ENCODE measurements at places on chromosomes 16 and 17.

DNA sequence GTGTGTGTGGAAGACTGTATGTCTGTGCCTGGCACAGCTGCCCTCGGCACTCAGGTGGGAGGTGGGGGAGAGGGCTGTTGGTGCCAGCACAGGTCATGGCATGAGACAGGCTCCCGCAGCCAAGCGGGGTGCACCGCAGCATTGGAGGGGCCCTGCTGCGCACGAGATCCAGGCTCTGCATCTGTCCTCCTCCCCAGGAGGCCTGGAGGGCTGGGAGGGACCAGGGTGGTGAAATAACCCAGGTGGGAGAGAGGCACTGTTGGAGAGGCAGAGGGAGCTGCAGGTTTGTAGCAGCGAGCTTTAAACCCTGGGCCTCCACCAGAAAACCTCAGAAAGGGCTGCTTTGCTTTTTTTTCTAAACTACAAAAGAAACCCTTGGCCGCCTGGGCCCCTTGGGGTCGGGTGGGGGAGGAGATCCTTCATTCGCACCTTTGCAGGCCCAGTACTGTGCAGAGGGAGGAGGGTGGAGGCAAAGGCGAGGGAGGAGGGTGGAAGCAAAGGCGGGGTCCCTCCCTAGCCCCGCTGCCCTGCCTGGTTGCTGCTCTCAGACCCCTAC lies 241.7 kb downstream of the SEC14L1 start:
- DNase-seq: peak; percentile 37

- DNase-seq: peak; percentile 13
These were observed 14.7 kb upstream of the KLHDC4 start for GRCh38 chr16:87780385-87780989.

GRCh38 chr17:51682115-51682514 lies 421.8 kb downstream of the UTP18 start:
- no peak for DNase-seq

GRCh38 chr17:1197781-1198490 lies 18.2 kb upstream of the ABR start:
- peak; percentile 44 for DNase-seq

DNA sequence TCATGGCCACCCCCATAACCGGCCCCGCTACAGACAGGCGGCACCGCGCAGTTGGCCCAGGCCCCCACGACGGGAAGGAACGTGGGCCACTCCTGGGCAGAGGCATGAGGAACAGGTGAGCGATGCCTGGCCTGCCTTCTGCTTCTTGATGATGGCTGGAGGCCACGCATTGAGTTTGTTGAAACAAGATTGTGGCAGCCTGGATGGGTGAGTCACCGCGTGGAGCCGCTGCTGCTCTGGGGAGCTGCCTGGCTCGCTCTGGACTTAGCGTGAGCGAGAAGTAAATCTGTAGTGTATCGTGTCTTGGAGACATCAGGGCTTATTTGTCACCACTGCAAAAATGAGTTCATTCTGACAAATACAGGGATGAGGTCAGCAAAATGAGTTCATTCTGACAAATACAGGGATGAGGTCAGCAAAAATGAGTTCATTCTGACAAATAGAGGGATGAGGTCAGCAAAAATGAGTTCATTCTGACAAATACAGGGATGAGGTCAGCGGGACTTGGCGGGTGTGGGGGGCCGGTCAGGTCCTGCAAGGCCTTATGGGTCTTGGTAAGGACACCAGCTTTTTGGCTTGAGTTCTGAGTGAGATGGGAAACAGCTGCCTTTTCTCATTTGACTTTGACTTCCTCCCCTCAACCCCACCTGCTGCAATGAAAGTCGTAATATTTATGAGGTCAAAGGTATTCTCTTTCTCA lies 93.0 kb downstream of the SEC14L1 start:
- DNase-seq: no peak

DNA sequence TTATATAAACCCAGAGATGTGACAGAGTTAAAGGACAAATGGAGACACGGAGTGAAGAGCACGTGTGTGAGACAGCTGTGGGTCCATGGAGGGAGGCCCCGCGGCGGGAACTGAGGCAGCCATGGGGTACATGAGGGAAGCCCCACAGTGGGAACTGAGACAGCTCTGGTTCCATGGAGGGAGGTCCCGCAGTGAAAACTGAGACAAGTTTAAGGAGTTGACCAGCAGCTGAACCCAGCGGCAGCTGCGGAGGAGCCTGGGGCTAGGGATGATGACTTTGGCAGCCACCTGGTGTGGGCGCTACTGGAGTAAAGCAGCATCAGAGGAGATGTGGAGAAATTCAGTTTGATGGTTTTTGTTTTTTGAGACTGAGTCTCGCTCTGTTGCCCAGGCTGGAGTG lies 185.1 kb downstream of the RPTOR start:
- no peak for DNase-seq

GRCh38 chr16:19717314-19717713 lies 713 bp downstream of the KNOP1 start:
- no peak for DNase-seq

- DNase-seq: no peak
These were observed 515 bp downstream of the CBFA2T3 start for GRCh38 chr16:88976366-88977017.

- DNase-seq: no peak
These were observed 2.6 kb downstream of the ZC3H7A start for GRCh38 chr16:11794447-11794846.

GRCh38 chr17:16304830-16305229 lies 48.4 kb downstream of the CENPV start:
- no peak for DNase-seq

- no peak for DNase-seq
These were observed 6.8 kb downstream of the MTSS2 start for GRCh38 chr16:70678898-70679670.

DNA sequence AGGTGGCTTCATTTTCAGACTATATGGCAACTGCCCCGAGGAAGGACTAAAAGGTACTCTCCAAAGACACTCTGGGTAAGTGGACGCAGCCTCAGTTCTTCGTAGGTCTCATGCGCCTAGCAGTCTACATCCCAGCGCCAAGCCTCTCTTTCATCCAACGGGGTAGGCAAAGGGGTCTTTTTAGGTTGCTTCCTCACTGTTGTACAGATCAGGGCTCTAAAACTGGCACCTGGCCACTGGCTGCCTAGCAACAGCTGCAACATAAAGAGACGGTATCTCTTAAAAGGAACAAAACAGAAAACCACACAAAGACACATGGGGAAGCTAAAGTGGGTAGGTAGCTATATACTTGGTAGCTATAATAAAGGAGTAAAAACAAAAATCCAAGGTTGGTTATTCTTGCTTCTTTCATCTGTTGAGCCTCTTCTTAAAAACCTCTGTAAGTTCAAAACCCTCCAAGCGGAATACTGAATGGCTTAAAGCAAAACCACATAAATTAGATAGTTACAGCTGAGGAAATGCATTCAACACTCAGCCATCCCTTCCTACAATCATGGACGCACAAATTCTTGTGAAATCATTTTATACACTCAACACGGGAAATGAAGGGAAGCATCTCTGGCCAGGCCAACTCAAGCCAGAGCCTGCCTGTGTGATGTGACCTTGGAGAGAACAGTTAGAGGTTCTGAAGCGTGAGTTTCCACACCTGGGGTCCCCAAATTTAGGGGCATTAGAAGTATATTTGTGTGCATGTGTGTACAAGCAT lies 22.7 kb downstream of the CYTH1 start:
- peak; percentile 81 for DNase-seq

DNA sequence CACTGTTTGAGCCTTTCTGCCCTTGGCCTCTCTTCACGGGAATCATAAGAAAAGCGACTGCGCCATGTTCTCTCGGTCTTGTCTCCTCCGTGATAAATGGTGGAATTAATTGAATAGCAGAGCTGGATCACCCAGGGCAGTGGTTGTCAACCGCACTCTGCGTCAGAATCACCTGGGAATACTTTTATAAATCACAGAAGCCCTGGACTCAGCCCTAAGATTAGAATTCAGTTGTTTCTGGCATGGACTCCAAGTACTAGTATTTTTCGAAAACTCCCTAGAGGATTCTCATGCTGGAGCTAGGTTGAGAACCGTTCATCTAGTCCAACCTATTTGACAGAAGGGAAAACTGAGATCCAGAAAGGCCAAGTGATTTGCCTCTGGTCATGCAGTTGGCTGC lies 64.1 kb downstream of the SPACA3 start:
- DNase-seq: no peak

Data from activated CD4-positive, alpha-beta T cell treated with anti-CD3 and anti-CD28 coated beads, Interleukin-2, amount 50 U/mL, for 1 hour (primary cell).